Fibroblast of lung (primary cell): ENCODE measurements at places on chromosomes 13 and 19. TPM values are rescaled to one million over a fixed set of nuclear protein-coding genes. Genes with fewer than 3 reads are reported as not detected.

The AMER2 gene
- total RNA-seq: under 0.01 TPM in 1 of 2 replicates, not detected in the other

The TNNI3 gene
- total RNA-seq: not detected in 2 replicates

The SHD gene
- total RNA-seq: not detected in 2 replicates

The NFIX gene
- total RNA-seq: 55.2 and 74.8 TPM in 2 replicates

The PNMA8A gene
- 3.9 and 8.9 TPM in 2 replicates for total RNA-seq

The ZNF561 gene
- total RNA-seq: 52.6 and 53.5 TPM in 2 replicates

The LILRB5 gene
- not detected in 2 replicates for total RNA-seq

The TNFRSF19 gene
- 214 and 330 TPM in 2 replicates for total RNA-seq

The CCL25 gene
- not detected in 2 replicates for total RNA-seq

The METTL21C gene
- total RNA-seq: 0.17 TPM in 1 of 2 replicates, not detected in the other

The ATP12A gene
- not detected in 2 replicates for total RNA-seq

The RAP2A gene
- 29.8 and 35.0 TPM in 2 replicates for total RNA-seq
